ENCODE measurements at places on chromosomes 1 and 21.

DNA sequence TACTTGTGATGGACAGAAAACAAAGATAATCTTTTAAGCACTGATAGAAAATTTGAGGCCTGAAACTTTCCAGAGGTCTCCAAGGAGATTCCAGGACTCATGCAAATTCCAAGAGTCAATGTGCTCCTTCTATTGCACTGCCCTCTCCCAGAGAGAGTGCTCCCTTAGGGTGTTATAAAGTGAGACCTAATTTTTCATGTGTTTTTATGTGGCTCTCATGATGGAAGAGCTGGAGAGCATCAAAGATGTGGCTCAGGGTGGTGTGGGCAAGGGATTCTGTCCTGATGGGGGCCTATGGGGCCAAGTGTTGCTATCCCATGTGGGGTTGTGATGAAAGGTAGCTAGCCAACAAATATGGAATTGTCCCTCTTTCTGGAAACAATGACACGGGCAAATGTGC, 101.3 kb downstream of the PRRX1 start:
- no peak for DNase-seq

DNA sequence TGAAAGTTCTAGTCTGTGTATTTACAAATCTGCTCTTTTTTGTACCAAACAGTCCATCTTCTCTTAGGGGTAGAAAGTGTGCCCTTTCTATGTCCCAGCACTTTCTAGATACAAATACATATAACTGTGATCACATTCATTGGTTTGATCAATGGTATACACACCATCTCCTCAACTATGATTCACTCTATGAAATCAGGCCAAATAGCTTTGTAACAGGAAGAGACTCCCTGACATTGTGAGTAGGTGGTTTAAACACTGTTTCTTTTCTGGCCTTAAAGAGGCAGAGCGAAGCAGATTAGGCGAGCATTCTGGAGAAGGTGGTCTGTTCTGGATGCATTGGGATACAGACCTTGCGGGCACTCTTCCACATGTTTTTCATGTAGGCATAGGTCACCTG, 39.3 kb upstream of the EXOSC10 start:
- no peak for DNase-seq

DNA sequence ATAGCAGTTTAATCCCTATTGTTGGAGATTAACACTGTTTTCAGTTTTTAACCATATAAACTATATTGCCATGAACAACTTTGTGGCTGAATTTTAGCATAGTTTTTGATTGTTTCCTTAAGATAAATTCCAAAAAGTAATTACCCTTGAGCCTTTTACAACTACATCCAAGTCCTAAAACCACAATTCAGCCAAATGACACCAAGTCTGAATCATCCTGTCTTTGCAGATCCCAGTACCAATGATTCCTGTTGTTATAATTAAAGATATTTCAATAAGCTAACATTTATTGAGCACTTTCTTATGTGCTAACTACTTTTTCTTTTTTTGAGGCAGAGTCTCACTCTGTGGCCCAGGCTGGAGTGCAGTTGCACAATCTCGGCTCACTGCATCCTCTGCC, 35.6 kb downstream of the IL23R start:
- DNase-seq: no peak

DNA sequence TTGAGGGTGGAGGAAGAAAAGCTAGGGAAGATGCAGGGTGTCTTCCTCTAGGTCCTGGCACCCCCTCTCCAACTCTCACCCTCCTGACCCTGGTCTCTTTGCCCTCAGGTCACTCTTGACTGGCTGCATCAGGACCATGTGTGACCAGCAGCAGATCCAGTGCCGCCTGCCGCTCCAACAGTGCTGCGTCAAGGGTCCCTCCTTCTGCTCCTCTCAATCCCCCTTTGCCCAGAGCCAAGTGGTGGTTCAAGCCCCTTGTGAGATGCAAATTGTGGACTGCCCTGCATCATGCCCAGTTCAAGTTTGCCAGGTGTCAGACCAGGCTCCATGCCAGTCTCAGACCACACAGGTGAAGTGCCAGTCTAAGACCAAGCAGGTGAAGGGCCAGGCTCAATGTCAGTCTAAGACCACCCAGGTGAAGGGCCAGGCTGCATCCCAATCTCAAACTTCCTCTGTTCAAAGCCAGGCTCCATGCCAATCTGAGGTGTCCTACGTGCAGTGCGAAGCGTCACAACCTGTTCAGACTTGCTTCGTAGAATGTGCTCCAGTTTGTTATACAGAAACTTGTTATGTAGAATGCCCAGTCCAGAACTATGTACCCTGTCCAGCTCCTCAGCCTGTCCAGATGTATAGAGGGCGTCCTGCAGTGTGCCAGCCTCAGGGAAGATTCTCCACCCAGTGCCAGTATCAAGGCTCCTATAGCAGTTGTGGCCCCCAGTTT, 1.8 kb downstream of the KPRP start:
- DNase-seq: no peak

DNA sequence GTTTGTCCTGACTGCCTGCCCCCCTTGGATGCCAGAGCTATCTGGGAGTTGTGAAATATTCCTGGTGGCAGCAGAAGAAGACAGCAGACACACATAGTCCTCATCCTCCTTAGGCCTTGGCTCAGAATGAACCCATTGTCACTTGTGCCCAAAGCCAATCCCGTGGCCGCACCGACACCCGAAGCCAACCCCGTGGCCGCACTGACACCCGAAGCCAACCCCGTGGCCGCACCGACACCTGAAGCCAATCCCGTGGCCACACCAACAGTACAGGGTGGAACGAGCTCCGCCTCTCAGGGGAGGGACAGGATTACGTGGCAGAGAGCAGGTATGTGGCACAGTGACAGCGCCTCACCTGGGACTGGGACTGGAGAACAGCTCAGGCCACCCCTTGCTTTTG, 186.7 kb downstream of the PRDM16 start:
- no peak for DNase-seq

GRCh38 chr1:25392841-25393240, 27.8 kb downstream of the RHCE start:
- DNase-seq: no peak

DNA sequence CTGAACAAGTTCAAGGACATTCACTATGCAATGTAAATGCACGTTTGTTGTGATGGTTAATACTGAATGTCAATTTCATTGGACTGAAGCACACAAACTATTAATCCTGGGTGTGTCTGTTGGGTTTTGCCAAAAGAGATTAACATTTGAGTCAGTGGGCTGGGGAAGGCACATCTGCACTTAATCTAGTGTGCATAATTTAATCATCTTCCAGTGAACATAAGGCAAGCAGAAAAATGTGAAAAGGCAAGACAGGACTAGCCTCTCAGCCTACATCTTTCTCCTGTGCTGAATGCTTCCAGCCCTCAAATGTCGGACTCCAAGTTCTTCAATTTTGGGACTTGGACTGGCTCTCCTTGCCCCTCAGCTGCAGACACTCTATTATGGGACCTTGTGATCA, 40.1 kb downstream of the PRPF38A start:
- no peak for DNase-seq

GRCh38 chr1:24635195-24635843, 7.8 kb upstream of the SRRM1 start:
- DNase-seq: peak; percentile 60

GRCh38 chr1:200191993-200192392, 164.5 kb downstream of the NR5A2 start:
- no peak for DNase-seq

- peak; percentile 55 for DNase-seq
These were observed at the start of gene IFI44L for GRCh38 chr1:78619803-78620579. Gene IFI44L (plus strand): TSS chr1:78620448. CDS start chr1:78627916, 7,468 bp downstream.

DNA sequence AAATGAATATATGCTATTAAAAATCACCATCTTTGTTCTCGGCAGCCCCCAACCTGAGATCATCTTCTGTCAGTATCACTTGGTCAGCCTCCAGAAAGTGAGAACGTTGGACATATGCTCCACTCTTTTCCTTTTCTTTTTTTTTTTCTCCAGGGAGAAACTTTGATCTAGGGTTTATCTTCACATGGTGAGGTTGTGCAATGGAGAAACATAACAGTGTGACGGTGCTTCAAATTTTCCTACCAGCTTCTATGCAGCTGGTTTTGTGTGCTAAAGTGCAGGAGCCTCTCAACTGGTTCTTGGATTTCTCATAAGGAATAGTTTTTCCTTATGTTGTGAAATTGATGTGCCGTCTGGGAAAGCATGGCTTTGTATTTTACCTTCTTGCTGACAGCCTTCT, 1202.9 kb downstream of the NCAM2 start:
- no peak for DNase-seq

DNA sequence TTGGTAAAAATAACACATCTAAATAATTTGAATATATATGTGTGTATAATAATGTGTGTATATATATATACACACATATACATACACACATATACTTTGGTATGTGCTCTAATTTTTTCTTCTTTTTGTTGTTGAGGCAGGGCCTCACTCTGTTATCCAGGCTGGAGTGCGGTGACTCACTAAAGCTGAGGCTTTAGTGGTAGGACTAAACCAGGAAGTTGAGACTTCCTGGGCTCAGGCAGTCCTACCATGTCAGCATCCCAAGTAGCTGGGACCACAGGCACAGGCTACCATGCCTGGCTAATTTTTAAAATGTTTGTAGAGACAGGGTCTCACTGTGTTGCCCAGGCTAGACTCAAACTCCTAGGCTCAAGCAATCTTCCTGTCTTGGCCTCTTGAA, 46.7 kb upstream of the CXADR start:
- no peak for DNase-seq

GRCh38 chr1:220184506-220184905, 87.7 kb downstream of the RAB3GAP2 start:
- DNase-seq: no peak

DNA sequence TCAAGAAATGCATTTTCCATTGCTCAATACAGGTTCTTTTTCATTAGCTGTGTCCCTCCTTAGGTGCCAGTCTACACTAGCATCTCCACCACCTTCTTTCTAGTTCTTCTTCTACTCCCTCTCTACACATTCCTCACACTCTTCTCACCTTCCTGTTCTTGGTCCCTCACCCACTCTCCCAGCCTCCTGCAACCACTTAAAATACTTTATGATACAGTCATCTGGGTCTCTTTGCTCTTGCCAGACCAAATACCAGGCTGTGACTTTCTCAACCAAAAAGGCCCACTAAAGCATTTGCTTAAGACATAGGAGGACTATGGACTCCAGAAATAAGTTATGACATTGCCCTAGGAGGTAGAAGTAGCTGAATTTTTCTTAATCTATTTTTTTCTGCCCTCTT, 35.1 kb downstream of the PIGM start:
- DNase-seq: no peak

DNA sequence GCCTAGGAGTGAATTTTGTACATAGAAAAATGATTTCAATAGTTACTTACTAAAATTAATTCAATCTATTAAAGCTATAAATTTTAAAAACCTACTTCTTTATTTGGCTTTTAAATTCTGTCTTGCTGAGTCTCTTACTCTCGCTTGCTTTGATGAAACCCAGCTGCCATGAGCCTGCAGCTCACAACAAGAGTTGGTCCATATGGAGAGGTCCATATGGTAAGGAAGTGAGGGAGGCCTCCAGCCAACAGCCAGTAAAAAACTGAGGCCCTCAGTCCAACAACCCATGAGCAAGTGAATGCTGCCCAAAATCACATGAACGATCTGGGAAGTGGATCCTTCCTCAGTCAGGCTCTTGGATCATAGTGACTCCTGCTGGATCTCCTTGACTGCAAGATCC, 89.9 kb upstream of the CXADR start:
- no peak for DNase-seq

DNA sequence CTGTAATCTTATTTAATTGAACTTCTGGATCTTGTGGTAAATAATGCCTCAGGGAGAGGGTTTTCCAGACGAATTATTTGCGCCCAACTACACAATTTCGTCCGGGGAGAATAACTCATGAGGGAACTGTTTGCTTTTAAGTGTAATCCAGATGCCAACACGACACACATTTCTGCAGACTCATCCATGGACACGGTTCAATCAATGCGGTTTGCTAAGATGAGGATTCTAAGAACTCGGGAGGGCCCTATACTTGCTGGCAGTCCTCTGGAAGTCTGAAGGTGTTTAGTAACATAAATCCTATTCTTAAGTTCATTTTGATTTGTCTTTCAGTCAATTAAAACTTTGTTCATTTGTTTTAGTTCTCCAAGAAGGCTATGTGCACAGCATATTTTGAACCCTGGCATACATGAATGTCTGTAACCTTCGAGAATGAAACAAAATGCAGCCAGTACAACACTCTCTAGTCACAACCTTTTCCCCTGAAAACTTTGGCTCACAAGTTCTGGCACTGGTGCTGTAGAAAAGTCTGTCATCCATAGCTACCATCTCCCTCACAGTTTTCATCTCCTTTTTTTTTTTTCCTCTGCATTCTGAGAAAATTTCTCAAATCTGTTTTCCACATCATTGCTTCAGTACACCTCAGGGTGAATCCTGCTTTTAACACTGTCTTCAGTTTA, 38.8 kb downstream of the DIPK1A start:
- DNase-seq: no peak

DNA sequence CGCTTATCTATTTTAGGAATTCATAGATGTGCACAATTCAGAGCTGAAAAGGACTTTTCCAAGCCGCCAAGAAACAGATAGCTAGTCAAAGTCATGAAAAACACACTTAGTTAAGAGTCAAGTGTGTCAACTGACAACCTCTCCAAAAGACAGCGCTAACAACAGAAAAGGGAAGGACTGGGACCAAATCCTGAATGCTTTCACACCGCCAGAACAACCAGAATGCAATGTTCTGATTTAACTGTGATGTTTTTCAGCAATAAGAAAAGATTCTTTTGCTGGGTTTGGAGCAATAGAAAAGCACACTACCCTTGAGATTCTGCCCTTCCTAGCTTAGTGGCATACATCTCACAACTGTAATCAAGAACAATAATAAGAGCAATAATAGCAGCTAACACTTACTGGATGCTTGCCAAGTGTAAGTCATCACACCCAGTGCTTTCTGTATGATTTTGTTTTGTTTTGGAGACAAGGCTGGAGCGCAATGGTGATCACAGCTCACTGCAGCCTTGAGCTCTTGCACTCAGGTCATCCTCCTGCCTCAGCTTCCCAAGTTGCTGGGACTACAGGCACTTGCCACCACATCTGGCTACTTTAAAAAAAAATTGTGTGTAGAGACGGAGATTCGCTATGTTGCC, 33.9 kb upstream of the SDC3 start:
- DNase-seq: no peak

- no peak for DNase-seq
These were observed 14.6 kb downstream of the TNNT2 start for GRCh38 chr1:201362906-201363305.

DNA sequence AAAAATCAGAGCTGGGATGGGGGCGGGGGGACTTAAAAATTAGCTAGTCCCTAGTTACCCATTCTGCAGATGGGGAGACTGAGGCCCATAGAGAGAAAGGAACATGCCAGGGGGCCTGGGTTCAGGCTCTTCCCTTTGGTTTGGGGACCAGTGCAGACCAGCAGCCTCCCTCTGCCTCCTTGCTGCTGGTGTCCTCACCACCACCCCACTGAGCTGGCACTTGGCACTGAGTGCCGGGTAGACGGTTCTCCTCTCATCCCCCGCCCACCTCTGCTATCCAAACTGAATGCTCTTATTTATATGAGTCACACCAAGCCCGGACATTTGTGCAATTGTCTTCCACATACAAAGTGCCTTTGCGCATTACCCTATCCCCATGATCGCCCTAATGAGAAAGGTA, 39.2 kb downstream of the CAMK2N1 start:
- DNase-seq: no peak

GRCh38 chr1:150843474-150843873, 32.9 kb downstream of the ARNT start:
- no peak for DNase-seq

GRCh38 chr21:44930543-44930981, 9.3 kb upstream of the SLX9 start:
- DNase-seq: peak; percentile 81

GRCh38 chr1:162840250-162840839, 20.6 kb downstream of the CCDC190 start:
- no peak for DNase-seq

All from CD4-positive, alpha-beta T cell treated with Interleukin-4 for 4 hours (primary cell).